ENCODE measurements at places on chromosomes 2 and 18.
A peak's percentile ranks its signal among the peaks of the same experiment; 100 is the strongest.

GRCh38 chr2:107731435-107731834 is 95.3 kb upstream of the RGPD4 start:
- no peak for DNase-seq

DNA sequence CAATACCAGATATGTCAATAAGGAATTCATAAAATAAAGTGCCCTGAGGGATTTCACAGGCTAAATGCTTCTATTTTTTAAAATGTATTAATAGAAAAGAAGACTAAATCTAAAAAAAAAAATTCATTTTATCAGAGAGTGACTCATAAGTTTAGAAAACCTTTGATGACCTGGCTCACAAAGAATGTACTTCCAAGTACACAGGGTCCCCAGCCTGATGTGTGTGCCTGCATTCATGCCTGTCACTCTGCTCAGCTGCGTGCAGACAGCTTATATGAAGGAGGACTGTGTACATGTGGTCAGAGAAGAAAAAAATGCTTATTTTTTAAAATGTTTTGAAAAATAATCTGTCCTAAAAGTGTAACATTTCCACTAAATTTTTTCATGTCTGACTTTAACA is 3.0 kb upstream of the CPS1 start:
- no peak for DNase-seq

DNA sequence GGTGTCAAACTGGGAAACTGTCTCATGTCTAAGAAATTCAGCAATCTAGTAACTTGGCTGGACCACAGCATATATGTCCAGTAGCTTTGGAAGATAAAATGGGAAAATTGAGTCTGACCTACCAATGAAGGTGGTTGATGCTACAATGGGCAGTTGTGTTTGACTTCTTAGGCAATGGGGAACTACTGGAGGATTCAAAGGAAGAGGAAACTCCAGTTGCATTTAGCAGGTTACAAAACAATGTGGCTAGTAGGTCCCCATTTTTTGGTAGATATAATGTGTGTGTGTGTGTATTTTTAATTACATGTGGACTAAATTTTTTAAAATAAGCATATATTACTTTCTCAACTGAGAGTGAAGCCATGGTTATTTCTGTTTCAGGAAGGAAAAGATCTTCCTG is 427.7 kb downstream of the NBAS start:
- peak; percentile 55 for DNase-seq

GRCh38 chr2:32932825-32933755 is 13.7 kb upstream of the LTBP1 start:
- no peak for DNase-seq

DNA sequence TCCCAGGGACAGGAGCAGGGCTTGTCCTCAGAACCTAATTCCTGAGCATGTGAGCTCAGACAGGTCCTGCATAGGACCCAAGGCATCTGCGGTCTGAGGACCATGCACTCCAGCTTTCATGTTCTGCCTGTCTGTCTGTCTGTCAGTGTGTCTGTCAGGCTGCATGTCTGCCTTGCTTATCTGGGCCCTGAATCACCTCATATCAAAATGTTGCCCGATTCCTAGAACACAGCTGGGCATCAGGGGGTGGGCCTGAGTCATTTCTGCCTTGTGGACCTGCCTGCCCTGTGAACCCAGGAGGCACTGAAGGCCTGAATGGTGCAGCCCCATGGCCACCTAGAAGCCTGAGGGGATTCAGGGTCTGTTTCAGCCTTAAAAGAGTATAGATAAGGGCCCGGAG is 22.1 kb downstream of the INHBB start:
- DNase-seq, result no peak

DNA sequence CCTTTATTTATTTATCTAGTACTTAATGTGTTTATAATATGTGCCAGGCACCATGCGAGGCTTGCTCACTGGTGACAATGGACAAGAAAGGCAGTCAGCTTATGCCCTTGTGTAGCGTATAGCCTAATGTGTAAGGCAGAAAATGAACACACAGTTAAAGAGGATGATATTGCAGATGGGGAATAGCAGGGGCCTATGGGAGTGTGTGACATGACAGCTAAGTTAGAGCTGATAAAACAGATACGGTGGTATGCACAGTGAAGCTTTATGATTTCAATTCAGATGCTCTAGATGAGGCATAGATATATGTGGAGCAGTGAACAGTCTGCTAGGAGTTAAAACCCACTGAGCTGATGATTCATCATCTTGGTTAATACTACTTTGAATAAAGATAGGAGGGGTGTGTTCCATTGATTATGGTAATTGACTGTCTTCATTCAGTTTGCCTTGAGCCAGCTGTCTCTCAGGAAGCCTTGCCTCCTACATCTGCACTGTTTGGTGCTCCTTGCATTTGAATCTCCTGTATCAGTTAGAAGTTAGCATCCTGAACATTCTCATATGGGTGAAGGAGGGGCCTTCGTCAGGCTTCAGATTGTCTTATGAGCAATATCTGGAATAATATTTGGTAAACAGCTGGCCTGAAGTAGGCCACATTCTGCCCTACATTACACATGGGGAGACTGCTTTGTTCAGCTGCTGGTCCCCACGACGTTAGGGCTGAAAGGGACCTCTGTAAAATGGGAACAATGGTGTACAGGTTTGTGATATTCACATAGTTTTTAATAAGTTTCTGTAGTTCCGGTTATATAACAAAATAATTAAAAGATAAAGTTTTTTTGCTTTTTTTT is 13.2 kb downstream of the MAP4K4 start:
- DNase-seq, result no peak

DNA sequence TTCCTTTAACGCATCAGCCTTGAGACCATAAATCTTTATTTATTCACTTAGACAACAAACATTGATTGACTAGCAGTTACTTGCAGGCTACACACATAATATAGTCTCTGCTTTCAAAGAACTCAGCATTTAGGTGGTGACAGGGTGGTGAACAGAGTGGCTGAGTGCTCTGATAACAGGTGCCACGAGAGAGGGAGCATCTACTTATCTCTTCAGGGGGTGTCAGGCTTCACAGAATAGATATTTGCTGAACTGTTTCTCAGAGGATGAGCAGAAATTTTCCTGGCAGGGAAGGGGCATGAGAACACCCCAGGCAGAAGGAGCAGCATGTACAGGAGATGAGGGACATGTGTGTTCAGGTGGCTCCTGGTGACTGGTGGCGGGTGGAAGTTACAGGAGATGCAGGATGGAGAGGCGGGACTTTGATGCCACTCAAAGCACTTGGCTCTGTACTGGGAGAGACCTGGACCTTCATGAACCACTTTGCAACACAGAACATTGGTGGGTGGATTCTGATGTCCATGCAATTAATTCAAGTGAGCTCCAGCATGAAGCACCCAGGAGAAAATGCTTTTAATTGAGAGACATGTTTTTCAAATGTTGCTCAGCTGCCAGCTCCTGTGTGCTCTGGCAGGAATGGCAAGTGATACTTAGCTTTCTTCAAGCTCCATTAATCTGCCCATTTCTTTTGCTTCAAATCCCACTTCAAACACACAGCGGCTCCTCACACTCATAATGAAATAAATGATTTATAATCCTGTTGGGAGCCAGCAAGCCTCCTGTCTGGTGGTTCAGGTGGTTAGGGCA is 248.9 kb downstream of the MYCN start:
- DNase-seq, result no peak

- DNase-seq, result peak; percentile 14
These were observed 28.4 kb downstream of the SCYGR8 start for GRCh38 chr2:227774011-227774624.

GRCh38 chr18:55633032-55633431 is 45.0 kb upstream of the TCF4 start:
- no peak for DNase-seq

- no peak for DNase-seq
These were observed 710 bp upstream of the TMSB10 start for GRCh38 chr2:84904717-84905174.

DNA sequence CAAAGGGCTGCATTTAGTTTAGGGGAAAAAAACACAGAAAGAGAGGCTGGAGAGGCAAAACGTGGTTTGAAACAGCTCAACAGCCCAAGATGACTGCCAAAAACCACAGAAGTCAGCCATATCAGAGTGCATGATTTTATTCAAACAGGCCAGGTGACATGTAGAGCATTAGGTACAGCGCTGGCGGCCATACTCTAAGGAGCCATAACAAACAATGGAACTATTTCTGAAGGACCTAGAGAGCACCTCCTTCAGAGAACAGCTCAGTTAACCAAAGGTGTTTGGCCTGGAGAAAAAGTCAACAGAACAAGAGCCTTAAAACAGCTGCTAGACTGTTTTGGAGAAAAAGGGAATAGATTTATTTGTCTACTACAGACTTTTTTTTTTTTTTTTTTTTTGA is 2.6 kb downstream of the THADA start:
- DNase-seq, result no peak

DNA sequence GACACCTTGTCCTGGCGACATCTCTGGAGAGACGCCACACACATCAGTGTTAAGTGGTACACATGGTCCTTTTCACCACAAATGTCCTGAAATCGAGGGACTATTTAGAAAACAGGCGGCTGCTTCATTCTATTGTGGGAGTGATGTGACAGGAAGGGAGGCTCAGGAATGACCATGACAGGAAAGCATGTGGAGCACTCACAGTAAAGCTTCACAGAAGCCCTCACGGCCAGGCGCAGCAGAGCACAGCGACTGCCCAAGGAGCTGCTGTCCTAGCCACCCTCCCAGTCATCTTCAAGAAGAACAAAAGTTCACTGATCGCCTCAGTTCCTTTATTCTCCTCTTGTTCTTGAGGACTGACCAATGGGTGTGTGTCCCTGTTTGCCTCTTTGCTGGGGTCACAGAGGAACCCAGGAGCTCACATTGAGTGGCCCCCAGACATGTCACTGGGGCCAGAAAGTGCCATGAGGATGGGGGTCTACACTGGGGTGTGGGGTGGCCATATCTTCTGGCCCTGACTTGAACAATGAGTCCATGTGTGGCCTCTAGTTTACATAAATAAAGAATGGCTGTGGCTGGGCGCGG is 84.6 kb upstream of the RANBP2 start:
- no peak for DNase-seq

- no peak for DNase-seq
These were observed 11.5 kb downstream of the COPS9 start for GRCh38 chr2:240124651-240125030.

- DNase-seq, result no peak
These were observed 124.3 kb upstream of the SLC39A10 start for GRCh38 chr2:195532628-195533271.

DNA sequence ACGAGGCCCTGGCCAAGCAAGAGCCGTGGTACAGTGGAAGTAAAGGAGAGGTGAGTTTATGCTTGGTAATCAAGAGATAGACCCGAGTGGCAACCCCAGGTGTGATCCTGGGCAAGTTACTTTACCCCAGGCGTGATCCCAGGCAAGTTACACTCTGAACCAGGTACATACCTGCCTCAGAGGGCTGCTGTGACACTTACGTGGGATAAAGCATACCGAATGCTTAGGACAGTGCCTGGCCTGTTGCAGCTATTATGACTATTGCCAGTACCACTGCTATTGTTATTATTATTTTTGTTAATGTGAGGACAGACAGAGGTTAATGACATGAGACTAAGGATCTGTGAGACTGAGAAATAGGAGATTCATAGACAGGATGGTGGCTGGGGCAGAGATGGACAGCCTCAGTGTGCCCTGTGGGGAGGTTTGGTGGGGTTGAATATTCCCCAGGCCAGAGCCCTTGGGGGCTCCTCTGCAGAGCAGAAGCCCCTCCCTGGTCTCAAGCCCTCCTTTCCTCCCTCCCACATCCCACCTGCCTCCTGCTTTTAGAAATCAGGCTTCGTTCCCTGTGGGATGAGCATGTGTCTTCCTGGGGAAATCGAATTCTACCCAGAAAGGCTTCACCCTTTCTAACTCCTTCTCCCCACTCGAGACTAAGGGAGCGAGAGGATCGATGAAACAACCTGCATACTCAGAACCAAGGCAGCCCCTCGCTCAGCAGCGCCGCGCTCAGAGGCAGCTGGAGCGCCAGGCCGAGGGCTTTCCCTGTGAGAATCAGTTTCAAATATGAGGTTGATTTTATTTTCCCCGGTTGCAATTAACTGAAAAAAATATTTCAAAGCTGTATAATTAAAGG is 62.0 kb upstream of the SIX3 start:
- DNase-seq, result no peak

DNA sequence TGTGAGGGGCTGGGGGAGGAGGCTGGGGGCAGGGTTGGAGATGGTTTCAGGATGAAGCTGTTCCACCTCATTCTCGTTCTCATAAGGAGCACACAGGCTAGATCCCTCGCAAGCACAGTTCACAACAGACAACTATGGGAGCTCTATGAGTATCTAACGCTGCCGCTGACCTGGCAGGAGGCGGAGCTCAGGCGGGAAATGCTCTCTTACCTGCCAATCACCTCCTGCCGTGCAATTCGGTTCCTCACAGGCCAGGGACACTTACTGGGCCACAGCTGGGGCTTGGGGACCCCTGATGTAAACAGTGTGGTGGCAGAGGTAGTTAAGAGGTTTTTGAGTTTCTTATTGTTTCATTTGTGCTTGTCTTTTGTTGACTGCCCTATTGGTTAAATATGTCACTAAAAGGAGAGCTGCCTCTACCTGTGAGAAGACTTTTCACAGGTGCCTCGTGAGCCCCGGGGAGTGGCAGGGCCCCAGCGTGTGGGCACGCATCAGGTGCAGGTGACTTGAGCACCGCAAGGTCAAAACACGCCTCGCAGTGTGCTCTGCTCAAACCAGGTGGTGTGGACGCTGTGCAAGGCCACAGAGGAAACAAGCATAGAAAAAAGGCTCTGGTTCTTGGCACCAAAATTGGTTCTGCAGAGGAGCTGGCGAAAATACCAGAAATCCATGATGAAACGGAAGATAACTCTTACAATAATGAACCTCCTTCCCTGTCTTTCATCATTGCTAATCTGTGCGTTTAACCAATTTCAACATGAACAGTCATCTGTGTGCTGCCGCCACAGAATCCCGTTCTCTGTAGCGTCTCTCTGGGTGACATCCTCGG is 10.2 kb downstream of the MLPH start:
- DNase-seq, result no peak

DNA sequence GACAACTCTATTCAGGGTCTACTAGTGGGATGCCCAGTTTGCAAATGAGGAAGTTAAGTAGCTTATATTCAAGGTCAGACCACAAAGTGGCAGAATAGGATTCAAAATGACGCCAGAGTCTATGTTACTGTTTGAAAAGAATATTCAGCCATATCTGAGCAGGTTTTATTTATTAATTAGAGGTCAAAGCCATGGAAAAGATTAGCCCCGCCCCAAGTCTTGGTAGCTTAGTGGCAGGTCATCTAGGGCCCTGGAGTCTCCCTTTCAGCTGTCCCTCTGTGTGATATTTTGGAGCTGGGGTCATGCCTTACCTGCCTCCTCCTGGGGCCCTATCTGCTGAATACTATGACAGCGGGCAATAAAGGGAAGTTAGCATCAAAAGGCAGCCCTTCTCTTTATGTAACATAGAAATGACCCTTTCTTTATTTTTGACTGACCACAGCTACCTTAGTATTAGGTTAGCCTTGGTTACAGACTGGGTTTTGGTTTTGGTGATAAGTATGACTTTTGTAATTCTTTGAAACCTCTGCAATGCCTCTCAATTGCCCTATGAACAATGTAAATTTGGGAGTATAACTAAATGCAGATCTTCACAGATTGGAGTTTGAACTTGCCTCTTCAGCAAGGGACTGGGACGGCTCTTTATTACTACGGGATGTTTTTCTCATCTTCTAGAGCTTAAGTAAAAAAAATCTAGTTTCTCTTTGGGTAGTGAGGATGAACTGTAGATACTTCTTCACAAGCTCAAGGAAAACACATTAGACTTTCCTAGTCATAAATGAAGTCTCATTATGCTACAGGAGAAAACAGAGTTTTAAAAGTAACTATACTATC is 153.0 kb upstream of the ITGA4 start:
- peak; percentile 72 for DNase-seq

GRCh38 chr18:21853016-21853415 is 112.4 kb downstream of the MIB1 start:
- no peak for DNase-seq

- no peak for DNase-seq
These were observed 683 bp upstream of the ENOSF1 start for GRCh38 chr18:713135-713490.

GRCh38 chr2:109322111-109322510 is 193.1 kb downstream of the SH3RF3 start:
- no peak for DNase-seq
